CD4-positive, alpha-beta T cell (primary cell): ENCODE measurements at places on chromosomes 4 and X.

GRCh38 chr4:168822481-168822880 lies 187.6 kb downstream of the CBR4 start:
- no peak for DNase-seq

GRCh38 chr4:187127456-187127855 lies 403.8 kb upstream of the FAT1 start:
- no peak for DNase-seq

DNA sequence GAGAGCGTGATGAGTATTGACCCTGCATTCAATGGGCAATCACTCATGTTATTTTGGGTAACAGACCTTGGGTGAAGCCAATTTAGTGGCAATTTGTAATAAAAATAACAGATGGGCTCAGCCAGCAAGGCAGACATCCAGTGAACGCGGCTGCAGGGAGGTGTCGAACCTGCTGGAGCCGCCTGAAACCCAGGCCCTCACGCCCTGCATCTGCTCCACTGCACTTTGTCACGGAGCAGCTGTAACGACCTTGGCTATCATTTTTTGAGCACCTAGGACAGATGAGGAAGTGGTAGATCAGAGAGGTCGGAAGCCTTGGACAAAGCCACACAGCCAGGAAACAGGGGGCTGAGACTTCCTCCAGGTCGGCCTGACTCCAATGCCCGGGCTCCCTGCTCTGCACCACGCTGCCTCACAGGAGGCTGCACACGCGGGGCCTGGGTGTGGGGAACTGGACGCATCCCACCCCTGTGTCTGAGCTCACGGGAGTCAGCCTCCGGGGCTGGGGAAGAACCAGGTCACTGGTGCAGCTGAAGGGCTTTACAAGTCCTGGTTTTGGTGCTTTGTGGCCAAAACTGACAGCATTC lies 19.4 kb downstream of the HMX1 start:
- no peak for DNase-seq

- no peak for DNase-seq
Observed at GRCh38 chr4:1021386-1022050, 10.1 kb downstream of the FGFRL1 start.

DNA sequence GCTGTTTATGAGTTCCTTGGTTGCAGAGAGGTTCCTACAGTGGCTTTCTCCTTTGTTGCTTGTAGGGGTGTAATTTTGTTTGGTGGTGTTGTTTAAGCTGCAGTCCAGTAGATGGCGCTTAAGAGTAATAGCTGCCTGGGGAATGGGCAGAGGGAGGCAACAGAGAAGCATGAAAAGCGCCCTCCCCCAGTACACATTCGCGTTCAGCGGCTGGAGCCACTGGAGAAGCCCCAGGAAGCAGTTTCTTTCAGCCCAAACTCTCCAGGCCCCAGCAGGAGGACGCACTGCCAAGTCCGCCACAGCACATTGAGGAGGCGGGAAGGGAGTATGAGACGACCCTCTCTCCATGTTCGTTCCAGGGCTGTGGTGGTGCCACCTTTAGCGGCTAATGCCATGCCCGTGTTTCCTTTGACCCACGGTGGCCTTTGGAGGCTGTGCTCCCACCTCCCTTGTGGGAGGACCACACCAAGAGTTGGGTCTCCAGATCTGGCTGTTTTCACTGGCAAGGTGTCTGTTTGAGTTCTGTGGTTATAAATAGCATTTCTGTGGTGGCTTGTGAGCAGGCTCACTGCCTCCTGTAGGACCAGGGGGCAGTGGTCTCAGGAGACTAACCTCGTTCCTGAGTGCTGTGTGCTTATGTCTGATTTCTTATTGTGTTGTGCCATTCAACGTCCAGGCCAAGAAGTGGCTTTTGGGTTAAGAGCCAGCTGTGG lies 252.3 kb downstream of the ARHGAP10 start:
- no peak for DNase-seq

- no peak for DNase-seq
Observed at GRCh38 chr4:6116696-6117285, 83.6 kb downstream of the JAKMIP1 start.

- no peak for DNase-seq
Observed at GRCh38 chrX:2497961-2498780, 2.6 kb downstream of the DHRSX start.

GRCh38 chr4:138668309-138668708 lies 347.3 kb upstream of the NOCT start:
- no peak for DNase-seq

- no peak for DNase-seq
Observed at GRCh38 chr4:120704538-120704937, 218.0 kb downstream of the PRDM5 start.

- no peak for DNase-seq
Observed at GRCh38 chr4:5656415-5656814, 51.9 kb downstream of the EVC2 start.

DNA sequence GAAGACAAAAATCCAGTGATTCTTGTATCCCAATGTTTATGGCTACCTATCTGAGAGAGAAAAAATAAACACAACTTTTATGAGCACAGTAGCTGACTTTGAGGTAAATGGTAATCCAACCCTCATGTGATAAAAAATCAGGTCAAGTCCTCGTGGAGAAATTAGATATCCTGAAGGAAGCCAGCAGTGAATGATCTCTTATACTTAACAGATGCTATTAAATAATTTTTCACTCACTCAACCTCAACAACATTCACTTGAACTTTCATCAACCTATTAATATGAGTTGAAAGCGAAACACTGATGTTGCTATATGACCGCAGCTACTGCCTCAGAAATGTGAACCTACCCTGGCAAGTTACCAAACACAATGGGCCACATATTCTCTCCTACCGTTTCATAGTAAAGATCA lies 105.4 kb downstream of the GPC3 start:
- DNase-seq, result no peak

GRCh38 chr4:107916623-107917022 lies 14.7 kb upstream of the CYP2U1 start:
- DNase-seq, result no peak

GRCh38 chrX:10795721-10796120 lies 175.3 kb upstream of the MID1 start:
- no peak for DNase-seq

DNA sequence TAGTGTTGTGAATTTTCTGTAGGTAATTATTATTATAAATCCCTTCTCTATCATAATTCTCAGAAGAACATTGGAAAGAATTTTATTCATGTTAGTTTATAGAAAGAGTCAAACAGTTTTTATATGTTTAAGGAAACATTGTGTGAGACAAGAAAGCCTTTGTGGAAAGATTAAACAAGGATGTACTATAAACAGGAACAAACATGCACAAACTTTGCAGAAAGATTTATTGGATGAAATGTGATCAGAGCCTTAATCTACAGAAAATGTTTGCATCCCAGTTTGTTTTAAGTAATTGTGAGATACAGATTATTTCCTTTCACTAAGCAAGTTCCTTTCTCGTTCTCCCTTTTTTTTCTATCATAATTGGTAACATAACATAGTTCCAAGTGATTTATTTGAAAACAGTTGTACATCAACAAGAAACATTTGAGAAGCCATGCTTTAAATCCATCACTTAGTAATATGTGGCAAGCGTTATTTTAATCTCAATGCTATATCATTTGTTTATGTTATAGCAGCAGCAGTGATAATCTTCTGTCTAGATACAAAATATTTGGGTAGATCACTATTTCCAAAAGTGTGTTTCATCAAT lies 129.4 kb downstream of the SLC4A4 start:
- DNase-seq, result no peak

DNA sequence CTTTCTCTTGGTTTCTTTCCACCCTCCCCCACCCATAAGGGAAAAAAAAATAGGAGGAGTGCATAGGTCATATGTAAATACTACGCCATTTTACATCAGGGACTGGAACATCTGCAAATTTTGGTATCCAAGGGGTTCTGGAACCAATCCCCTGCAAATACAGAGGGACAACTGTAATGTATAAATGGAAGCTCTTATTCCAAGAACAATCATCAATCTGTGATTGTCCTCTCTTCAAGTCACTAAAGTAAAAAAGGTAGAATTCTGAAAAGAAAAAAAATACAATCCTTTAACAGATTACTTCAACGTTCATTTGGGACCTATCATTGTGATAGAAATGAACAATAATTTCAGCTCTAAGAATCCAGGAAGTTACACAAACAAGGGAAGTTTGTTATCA lies 13.6 kb downstream of the PPA2 start:
- no peak for DNase-seq

- peak; percentile 76 for DNase-seq
Observed at GRCh38 chr4:23333946-23334878, 555.6 kb downstream of the PPARGC1A start.

GRCh38 chrX:110318664-110318968 lies 731 bp upstream of the AMMECR1 start:
- no peak for DNase-seq

DNA sequence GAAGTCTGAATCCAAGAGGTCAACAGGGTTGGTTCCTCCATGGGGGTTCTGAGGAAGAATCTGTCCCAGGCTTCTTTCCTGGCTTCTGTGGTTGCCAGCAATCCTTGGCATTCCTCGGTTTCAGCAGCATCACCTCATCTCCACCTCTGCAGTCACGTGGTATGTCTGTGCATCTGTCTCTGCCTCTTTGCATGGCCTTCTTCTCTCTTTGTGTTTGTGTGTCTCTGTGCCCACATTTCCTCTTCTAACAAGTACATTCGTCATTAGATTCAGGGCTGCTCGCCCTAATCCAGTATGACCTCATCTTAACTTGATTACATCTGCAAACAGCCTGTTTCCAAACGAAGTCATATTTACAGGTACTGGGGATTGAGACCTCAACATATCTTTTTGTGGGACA lies 114.0 kb downstream of the BCOR start:
- DNase-seq, result no peak

- DNase-seq, result no peak
Observed at GRCh38 chr4:12902735-12903134, 581.4 kb downstream of the RAB28 start.

DNA sequence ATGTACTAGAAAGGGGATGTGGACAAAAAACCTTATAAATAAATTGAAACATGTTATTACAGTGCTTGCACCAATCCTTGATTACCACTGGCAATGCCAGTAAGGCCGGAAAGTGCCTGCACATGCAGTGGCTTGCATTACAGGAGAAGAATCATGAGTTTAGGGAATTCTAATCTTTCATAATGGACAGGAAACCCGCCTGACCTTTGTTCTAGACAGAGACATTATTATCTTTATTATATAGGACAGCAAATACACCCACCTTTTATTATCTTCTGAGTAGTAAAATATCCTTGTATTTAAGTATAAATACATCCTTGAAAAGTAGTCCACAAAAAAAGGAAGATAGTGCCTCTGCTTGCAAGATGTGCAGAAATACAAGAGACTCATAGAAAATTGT lies 379.9 kb upstream of the LCORL start:
- no peak for DNase-seq

- DNase-seq, result no peak
Observed at GRCh38 chrX:71438750-71439149, 72.6 kb downstream of the TAF1 start.

- DNase-seq, result no peak
Observed at GRCh38 chr4:165101641-165102040, 11.0 kb downstream of the TMEM192 start.

- no peak for DNase-seq
Observed at GRCh38 chr4:39256436-39256835, 74.1 kb downstream of the WDR19 start.

- no peak for DNase-seq
Observed at GRCh38 chrX:22520128-22520828, 247.6 kb downstream of the CBLL2 start.

GRCh38 chr4:4182835-4183568 lies 43.7 kb downstream of the OTOP1 start:
- no peak for DNase-seq

- DNase-seq, result no peak
Observed at GRCh38 chr4:6548201-6548881, 26.6 kb upstream of the MAN2B2 start.

- DNase-seq, result no peak
Observed at GRCh38 chr4:152943672-152944071, 7.5 kb downstream of the FHDC1 start.

- DNase-seq, result no peak
Observed at GRCh38 chr4:139896091-139896604, 230.5 kb downstream of the MGST2 start.

- DNase-seq, result no peak
Observed at GRCh38 chrX:56727531-56727930, 1.5 kb upstream of the NBDY start.

DNA sequence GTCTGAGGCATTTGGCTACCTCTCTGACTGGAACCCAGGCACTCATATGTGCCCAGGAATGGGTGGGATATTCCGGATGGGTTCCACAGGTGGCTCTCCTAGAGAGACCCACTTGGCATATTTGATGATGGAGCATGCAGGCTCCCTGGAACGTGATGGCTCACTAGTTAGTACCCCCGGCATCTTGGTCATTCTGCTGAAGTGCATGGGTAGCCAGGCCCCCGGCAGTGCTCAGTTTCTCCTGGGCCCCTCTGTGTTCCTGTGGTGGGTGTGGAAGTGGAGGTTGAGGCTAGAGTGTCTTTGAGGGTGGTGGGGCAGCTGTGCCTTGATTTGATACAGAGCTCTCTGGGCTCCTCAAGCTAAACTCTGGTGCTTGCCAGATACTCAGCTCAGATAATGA lies 29.4 kb downstream of the NBDY start:
- no peak for DNase-seq

- no peak for DNase-seq
Observed at GRCh38 chr4:61805979-61806378, 605.9 kb downstream of the ADGRL3 start.

DNA sequence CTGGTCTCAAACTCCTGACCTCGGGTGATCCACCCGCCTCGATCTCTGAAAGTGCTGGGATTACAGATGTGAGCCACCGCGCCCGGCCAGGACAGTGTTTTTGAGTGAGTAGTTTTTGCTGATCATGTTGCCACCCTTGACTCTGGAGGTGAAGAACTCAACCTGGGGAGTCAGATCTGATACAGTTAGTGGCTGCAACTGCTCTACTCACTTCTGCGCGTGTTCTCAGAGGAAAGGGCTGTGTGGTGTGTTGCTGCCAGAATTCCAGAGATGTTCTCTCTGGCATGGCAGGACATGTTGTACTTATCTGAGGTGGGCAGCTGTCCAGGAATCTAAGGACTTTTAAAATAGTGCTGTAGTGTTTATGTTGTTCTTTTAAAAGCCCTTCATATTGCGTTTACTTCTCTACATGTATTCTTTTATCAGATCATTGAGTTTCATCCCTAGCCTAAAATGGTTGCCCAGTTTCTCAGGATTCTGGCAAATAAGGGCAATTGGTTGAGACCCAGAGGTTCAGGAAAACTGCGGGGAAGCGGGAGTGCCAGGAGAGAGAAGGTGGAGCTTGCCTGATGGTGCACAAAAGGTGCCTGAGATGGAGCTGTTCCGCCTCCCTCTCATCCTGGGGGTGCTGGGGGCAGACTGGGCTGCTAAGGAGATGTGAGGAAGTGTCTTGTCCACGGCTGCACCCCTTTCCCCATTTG lies 97.7 kb downstream of the ARHGAP10 start:
- DNase-seq, result no peak

GRCh38 chrX:39755143-39756032 lies 342.4 kb downstream of the BCOR start:
- DNase-seq, result no peak
